ENCODE measurements at places on chromosomes 2 and 18. TPM values are rescaled to one million over a fixed set of nuclear protein-coding genes. Genes with fewer than 3 reads are reported as not detected.

GRCh38 chr18:3368193-3368592 lies 81.8 kb upstream of the TGIF1 start:
- H3K4me1 ChIP-seq: no peaks in the 10 kb centered on the region
- no peak overlapping the region for H3K4me3 ChIP-seq
- no peaks in the 10 kb centered on the region for H3K36me3 ChIP-seq
- peaks cover 5% of the 10 kb centered on the region for H3K27me3 ChIP-seq
- no peak for DNase-seq

- peaks cover 2% of the 10 kb centered on the region for H3K4me1 ChIP-seq
- no peak for DNase-seq
- peaks cover 37% of the 10 kb centered on the region for H3K27me3 ChIP-seq
- no peaks in the 10 kb centered on the region for H3K36me3 ChIP-seq
These were observed 387.0 kb downstream of the MTX2 start for GRCh38 chr2:176656038-176656775.

The AFF3 gene
- total RNA-seq: 0.22 TPM

The COL6A3 gene
- total RNA-seq: 27.7 TPM

The PRSS56 gene
- not detected for total RNA-seq

The SIX3 gene
- total RNA-seq: not detected
